Fibroblast of lung (primary cell): ENCODE measurements at places on chromosomes 6 and 20. TPM values are rescaled to one million over a fixed set of nuclear protein-coding genes. Genes with fewer than 3 reads are reported as not detected.

Gene SRMS
- polyA plus RNA-seq, result not detected in 2 replicates

GRCh38 chr6:31588871-31589650 is 3.0 kb downstream of the LST1 start:
- DNase-seq, result no peak

Gene PROKR2
- polyA plus RNA-seq, result not detected in 2 replicates

DNA sequence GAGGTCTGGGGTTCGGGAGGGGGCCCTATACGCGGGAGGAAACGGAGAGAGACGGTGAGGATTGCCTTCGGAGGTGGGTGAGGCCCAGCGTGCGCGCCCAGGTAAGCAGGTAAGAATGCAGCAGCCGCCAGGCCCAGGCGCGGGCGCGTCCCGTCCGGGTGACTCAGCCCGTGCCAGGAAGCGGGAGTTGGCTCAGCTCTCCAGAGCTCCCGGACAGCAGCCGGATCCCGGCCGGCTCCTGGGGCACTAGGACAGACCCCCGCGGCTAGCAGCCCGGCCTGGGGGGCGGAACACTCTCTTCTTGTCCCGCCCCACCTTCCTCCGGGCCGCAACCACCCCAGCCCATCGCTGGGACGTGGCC is 1.5 kb upstream of the MDFI start:
- no peak for DNase-seq

Gene PLCB4
- 7.3 and 8.2 TPM in 2 replicates for polyA plus RNA-seq

DNA sequence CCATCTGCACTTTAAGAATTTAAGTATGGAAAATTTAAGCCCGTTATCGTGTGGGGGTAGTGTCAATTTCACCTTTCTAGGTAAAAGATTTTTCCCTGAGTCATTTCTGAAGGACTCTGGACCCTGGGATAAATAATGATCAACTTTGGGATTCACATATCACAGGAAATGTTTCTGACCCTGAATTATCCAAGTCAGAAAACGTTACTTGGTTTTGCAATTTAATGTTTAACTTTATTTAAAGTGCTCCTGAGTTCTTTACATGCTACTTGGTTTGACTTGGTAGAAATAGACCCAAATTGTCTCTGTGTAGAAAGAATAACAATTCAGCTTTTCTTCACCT is 1.5 kb upstream of the SLC17A3 start:
- no peak for DNase-seq

Gene LY6G6C
- polyA plus RNA-seq, result not detected in 2 replicates

DNA sequence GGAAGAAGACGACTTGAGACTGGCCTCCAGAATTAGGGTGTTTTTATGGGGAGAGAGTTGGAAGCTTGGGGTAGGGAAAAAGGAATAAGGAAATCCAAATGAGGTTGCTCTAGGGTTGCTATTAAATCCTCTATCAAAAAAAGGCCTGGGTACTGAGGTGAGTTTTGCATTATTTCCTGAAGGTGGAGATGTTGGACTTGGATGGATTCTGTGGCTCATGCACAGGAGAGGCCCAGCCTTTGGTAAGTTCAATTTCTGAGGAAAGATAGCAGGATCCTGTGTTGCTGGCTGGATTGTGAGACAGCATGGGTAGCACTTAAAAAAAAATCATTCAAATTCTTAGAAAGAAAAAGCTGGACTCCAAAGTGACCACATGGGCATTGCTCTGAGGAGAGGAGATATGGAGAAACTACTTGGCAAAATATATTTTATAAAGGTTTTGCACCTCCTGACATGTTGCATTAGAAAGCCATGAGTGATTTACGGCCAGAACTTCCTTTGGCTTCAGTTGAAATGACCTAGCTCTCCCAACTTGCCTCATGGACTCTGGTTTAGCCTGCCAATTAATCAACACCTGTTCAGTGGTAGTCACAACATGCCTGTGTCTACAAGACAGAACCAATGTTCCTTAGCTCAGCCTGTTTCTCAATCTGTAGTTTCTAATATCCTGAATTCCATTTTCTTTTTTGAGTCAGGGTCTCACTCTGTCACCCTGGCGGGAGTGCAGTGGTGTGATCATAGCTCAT is 152.1 kb upstream of the RALGAPA2 start:
- DNase-seq, result no peak

Gene SOX4
- 5.1 and 6.5 TPM in 2 replicates for polyA plus RNA-seq

DNA sequence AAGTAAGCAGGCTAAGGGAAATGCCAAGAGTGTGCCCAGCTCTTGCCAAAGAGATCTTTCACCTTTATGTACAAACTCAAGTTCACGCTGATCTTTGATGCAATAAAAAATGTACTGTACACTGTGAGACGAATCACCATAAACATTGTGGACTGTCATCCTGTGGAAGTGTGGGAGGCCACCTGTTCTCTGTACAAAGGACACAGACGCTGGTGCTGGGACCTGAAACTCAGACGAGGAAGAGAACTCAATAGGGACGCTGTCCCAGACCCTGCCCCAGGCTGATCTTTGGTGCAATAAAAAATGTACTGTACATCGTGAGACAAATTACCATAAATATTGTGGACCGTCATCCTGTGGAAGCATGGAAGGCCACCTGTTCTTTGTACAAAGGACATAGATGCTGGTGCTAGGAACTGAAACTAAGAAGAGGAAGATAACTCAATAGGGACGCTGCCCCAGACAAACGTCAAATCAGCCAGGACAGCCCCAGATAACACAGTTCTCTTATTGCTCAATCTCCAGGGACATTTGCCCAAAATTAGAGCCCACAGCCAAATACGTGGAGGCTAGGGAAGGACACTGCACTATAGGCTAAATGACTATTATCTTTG is 312.7 kb upstream of the SGK1 start:
- no peak for DNase-seq

GRCh38 chr6:36025260-36025931 is 955 bp upstream of the SLC26A8 start:
- peak; percentile 43 for DNase-seq

DNA sequence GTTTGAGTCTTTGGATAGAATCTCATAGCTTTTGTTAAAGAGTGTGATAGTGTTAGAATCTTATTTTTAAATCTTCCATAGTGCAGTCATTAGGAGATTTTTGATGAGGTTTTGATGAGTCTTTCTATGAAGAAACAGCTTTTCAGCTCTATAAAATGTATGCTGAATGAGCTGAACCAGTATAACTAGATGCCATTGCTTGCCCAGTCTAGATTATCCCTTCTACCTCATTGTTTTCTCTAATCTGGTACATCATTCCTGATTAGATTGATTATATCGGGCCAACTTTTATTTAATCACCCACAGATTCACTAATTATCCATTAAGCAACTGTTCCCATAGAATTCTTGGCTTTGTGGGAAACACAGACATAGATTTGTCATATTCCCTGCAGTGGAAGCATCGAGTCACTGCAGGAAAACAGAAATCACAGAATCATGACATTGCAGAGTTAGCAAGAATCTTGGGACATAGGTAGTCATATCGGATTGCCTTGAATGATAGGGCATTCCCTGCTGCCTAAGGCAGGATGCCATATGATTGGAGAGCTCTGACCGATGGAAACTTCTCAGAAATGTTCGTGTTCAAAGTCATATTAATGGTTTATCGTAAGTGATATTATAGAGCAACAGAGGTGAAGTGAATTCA is 882.7 kb upstream of the FLRT3 start:
- no peak for DNase-seq

DNA sequence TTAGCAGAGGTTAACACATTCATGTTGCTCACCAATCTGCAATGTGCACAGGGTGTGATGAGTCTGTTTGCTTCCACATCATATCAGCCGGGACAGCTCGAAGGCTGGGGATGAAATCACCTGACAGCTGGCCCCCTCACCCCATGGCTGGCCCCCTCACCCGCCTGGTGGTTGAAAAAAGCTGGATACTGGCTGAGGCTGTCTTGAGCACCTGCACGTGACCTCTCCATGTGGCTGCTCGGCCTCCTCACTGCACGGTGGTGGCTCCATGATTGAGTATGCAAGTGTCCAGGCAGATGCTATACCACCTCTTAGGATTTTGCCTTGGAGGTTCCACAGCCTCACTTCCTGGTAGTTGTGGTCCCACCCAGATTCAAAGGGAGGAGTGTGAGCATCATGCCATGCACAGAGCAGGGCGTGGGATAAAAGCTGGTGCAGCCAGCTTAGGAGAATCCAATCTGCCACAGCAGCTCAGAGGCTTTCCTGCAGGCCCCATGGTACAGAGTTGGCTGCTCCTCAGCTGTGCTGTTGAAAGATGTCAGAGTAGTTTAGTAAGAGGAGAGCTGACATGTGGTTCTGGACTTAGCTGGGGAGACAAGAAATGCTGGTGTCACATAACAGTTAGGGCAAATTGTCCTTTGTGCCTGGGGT is 29.6 kb upstream of the SYNDIG1 start:
- DNase-seq, result no peak

Gene ANKEF1
- polyA plus RNA-seq, result 1.6 and 2.0 TPM in 2 replicates

Gene ADAT2
- 4.7 TPM in 2 replicates for polyA plus RNA-seq

Gene TRDN
- polyA plus RNA-seq, result not detected in 2 replicates

Gene TRIM31
- not detected in 2 replicates for polyA plus RNA-seq

DNA sequence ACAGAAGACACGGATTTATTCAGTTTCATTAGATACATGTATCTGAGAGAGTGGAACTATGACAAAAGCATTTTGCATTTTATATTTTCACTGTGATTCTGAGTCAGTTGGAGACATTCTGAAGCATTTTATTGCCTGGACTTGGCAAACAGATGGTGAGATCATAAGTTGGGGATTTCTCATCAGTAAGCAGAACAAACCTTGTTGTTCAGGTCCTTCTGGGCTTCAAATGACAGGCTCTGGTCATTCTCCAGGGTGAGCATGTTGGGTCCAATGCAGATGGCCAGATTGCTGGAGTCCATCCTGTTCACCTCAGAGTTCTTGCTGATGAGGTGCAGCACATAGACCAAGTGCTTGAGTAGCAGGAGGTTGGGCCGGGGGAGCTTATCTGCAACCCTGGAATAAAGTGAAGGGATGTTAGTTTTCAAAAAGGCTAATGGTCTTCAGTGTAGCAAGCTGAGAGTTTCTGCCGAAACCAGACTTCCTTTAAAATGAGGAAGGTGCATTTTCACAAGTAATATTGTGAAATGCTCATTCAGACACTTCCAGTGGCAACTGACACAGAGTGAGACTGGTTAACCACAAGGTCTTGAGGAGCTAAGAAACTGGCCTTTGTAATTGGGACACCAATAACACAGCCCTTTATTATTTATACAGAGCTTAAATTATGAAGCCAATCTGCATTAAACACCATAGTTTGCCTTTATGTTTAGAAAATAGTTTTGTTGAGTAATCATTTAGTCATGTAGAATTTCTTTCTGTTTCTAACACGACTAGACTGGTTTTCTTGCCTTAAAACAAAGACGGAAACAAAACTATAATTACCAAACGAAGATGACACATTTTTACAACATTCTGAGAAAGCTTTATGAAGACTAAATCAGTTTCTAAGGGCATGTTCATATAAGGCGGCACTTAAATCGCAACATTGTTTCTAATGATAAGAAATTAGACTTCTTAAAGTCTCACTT is 5.6 kb downstream of the TAGAP start:
- peak; percentile 46 for DNase-seq

DNA sequence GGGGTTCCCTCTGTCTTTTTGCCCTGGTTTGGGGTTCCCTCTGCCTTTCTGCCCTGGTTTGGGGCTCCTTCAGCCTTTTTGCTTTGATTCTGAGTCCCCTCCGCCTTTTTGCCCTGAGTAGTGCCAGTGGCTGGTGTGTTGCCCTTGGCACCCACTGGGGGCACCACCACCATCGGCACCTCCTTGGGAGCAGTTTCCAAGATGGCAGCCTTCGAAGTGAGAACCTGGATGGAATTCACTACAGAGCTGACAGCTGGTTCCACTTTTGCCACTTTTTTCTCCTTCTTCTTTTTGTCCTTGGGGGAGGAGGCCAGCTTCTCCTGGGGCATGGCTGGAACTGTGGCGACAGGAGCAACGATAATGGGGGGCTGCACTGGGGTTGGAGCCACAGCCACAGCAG is 22.2 kb downstream of the RRBP1 start:
- no peak for DNase-seq

Gene QRSL1
- polyA plus RNA-seq, result 8.2 and 10.2 TPM in 2 replicates

GRCh38 chr20:61950641-61951071 is 115.0 kb downstream of the TAF4 start:
- DNase-seq, result no peak

Gene COL11A2
- polyA plus RNA-seq, result 0.06 and 0.17 TPM in 2 replicates
